ENCODE measurements at places on chromosomes 6 and 20.

DNA sequence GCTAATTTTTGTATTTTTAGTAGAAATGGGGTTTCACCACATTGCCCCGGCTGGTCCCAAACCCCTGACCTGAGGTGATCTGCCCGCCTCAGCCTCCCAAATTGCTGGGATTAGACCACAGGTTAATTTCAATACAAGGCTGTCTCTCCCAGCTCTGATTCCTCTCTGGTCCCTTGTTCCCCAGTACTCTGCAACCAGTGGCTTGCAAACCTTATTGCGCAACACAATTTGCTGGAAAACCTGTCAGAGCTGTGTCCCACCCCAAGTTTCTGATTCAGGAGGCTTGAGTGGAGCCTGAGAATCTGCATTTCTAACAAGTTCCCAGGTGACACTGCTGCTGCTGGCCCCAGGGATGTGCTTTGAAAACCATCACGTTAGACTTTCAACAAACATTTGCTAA is 96.2 kb upstream of the SRSF6 start:
- DNase-seq, result no peak

DNA sequence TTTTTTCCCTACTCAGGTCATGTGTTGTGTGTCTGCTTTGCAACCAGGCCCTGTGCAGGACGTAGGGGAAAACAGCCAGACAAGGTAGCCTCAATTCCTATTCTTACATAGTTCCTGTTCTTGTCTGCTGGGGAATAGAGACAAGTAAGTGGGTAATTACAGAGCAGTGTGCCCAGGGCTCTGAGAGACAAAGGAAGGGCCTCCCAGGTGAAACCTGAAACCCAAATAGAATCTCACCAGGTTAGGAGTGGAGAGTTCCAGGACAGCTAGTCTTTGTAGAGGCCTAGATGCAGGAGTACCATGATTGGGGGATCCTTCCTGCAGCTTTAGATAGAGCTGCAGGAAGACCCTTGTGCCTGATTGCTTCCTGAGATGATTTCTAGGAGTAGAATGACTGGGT is 48.4 kb downstream of the DHX35 start:
- DNase-seq, result no peak

DNA sequence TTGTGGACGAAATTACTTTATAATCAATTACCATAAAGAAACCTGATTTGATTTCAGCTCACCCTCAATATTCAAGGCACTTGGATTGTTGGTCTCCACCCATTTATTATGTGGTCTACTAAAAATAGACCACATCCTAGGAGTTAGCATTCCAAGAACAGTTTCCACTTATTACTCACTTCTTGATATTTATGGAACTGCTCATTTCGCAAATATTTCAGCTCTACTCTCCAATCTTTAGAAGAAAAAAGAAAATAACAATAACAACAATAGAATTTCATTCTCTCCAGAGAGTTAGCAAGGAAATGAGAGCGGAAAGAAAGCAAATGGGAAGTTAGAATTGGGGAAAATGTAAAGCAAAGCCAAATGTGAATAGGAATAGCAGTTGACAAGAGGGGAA is 26.2 kb upstream of the HDAC2 start:
- no peak for DNase-seq

- no peak for DNase-seq
Observed at GRCh38 chr6:168352096-168352495, 32.5 kb upstream of the DACT2 start.

- DNase-seq, result no peak
Observed at GRCh38 chr20:35801865-35802264, 30.1 kb downstream of the PHF20 start.

GRCh38 chr6:121285041-121285440 is 49.2 kb downstream of the TBC1D32 start:
- DNase-seq, result no peak

DNA sequence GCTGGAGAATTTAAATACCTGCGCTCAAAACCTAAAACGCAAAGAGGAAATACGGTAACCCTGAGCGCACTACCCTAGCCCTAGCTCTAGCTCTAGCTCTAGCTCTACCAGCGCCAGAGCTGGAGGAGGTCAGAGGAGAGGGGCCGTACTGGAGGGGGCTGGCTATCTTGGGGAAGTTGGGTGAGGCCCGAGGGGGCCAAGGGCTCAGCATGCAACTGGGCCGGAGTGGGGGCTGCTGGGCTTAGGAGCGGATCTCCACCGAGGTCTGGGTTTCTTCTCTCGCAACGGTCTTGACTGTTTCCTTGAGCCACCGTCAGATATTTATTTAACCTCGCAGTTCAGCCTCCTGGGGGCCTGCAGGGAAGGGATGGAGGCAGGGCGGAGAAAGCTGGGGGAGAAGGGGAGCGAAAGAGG is 91.0 kb downstream of the NCR2 start:
- peak; percentile 71 for DNase-seq

DNA sequence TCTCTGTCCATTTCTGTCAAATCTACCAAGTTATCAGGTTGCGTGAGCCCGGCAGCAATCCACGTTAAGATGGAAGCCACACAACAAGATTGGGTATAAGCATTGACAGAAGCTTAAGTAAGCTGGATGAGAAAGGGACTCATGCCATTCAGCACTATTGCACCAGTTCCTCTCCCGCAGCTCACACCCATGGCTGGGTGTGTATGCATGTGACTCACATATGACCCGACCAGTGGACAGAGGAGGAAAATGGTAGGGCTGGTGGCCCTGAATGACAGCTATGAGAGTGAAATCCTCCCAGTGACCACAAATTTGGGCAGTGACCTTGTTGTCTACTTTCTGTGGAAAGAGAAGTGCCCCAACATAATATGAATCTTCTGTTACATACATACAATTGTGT is 113.5 kb downstream of the OTOR start:
- DNase-seq, result no peak

DNA sequence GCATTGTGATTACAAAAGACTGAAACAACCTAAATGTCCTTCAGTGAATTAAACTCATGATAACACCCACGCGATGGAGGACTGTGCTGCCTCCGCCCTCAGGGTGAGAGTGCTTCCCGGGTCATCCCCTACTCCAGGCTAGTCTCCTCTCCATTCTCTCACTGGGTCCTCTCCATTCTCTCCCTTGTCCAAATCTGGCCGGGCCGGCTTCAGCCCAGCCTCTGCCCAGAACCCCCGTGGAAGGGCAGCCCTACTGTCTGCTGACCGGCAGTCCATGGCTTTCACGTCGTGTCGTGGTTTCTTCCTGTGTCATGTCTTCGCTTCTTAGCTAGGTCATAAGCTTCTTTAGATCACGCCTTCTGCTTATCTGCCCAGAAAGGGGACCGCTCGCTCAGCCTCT is 74.8 kb downstream of the CDC5L start:
- no peak for DNase-seq

Data from NCI-H526 treated with DMSO at 0.1 percent for 48 hours (cell line).